ENCODE measurements at places on chromosomes 2 and 18. TPM values are rescaled to one million over a fixed set of nuclear protein-coding genes. Genes with fewer than 3 reads are reported as not detected.

DNA sequence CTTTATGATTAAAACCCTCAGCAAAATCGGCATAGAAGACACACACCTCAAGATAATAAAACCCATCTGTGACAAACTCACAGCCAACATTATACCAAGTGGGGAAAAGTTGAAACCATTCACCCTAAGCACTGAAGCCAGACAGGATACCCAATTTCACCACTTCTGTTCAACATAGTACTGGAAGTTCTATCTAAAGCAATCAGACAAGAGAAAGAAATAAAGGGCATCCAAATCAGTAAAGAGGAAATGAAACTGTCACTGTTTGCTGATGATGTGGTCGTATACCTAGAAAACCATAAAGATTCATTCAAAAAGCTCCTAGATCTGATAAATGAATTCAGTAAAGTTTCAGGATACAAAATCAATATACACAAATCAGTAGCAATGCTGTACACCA, 16.4 kb upstream of the RPRD1A start:
- DNase-seq: no peak

GRCh38 chr18:55003695-55004094, 44.4 kb upstream of the CCDC68 start:
- DNase-seq: no peak

FABP1 gene
- total RNA-seq: not detected

GRCh38 chr18:41162191-41162590, 792.8 kb upstream of the PIK3C3 start:
- DNase-seq: no peak

GRCh38 chr2:224174990-224175389, 135.9 kb upstream of the SERPINE2 start:
- DNase-seq: no peak

GRCh38 chr2:120489023-120489422, 143.1 kb downstream of the INHBB start:
- DNase-seq: no peak

PARD3B gene
- 15.3 TPM for total RNA-seq

DNA sequence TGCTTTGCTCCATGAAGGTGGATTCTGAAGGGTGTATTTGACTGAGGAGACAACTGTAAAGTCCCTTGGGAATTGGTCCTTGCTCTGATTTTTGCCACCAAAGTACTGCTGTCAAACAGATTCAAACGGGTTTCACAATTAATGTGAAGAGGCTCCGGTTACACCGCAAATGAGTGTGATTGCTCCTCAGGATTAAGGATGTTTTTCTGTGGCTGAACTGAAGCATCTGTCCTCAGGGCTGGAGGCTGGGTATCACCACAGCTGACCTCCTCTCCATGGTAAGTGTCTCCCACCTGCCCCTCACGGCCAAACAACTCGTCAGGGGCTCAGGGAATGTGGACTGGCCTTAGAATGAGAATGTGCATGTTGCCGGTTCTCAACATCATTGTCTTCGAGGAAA, 130.4 kb upstream of the NDUFV2 start:
- DNase-seq: no peak

DNA sequence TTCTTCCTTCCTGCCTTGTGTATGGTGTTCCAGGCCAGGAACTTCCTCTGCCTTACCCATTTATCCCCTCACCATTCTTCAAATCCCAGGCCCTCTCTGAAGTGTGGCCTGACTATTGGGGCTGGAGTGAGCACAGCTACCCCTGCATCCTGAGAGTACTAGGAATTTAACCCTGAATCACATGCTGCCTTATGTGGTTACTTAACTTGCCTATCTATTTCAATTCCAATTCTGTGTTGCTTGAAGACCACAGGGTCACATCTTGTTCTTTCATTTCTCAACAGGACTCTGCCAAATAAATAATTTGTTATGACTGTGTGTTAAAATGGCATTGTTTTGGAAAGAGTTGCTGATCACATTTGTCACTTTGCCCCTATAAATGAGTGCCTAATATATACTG, 108.6 kb downstream of the CERS6 start:
- DNase-seq: no peak

All from IMR-90 (cell line).